ENCODE measurements at places on chromosomes 3 and 15.
A peak's percentile ranks its signal among the peaks of the same experiment; 100 is the strongest.

- no peak for DNase-seq
- peaks cover 2% of the 10 kb centered on the region for H3K4me1 ChIP-seq
- no peak overlapping the region for H3K4me3 ChIP-seq
- peaks cover 3% of the 10 kb centered on the region for H3K27me3 ChIP-seq
- peak overlapping the region; percentile 24 for H3K27ac ChIP-seq
Measured at GRCh38 chr3:157023226-157023625, 136.7 kb downstream of the CCNL1 start.

DNA sequence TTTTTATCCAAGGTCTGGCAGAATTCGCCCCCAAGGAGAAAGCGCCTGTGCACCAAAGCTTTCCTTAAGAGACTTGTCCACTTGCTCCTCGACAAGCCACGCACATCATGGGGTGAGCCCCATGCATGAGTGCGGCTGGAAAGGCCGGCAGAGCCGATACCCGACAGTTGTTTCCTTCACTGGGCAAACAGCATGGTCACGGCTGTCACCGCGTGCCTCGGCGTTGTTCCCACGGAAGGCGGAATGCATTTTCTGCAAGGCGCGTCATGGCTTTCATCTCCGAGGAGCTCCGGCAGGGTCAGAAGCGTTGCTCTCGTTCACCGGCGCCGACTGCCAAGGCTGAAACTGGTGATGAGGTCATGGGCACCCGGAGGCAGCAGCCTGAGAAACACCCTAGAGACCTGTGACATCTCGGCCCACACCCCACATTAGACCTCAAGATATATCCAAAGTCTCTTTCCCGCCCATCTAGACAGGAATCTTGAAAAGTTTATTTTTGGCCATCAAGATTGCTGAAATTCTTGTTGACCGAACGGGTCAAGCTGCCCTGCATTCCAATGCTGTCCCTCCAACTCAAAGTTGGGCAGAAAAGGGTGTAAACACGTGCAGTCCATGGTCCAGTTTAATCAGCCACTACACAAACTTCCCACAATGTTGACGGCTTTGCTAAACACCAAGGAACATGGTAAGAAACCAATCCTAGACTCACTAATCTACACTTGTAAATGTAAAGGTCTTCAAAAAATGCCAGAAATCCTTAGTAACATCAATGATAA lies 604 bp upstream of the TJP1 start:
- no peak for DNase-seq
- H3K36me3 ChIP-seq, result peaks cover 8% of the 10 kb centered on the region
- peaks cover 26% of the 10 kb centered on the region for H3K4me1 ChIP-seq
- H3K4me3 ChIP-seq, result peak overlapping the region; percentile 59
- peaks cover 27% of the 10 kb centered on the region for H3K27me3 ChIP-seq

DNA sequence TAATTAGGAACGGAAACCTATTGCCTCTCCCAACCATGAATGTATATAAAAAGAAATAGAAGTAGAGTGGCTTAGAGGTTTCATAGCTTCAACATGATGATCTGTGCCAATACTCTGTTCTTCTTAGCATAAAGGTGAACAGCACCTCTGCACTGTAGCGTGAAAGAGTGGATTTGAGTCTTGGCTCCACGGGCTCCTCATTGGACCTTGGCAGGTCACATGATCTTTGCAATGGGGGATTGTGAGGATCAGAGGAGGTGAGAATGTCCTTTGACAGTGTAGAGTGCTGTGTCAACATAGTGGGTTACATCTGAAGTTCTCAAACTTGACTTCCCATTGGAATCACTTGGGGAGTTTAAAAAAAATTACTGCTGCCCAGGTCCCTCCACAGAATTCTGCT lies 51.4 kb downstream of the FEM1B start:
- H3K4me3 ChIP-seq, result no peak overlapping the region
- H3K36me3 ChIP-seq, result no peaks in the 10 kb centered on the region
- no peaks in the 10 kb centered on the region for H3K4me1 ChIP-seq
- no peak overlapping the region for H3K27ac ChIP-seq
- no peak for DNase-seq

- H3K4me3 ChIP-seq, result no peak overlapping the region
- peaks cover 4% of the 10 kb centered on the region for H3K4me1 ChIP-seq
- H3K36me3 ChIP-seq, result no peaks in the 10 kb centered on the region
- no peak overlapping the region for H3K27ac ChIP-seq
Measured at GRCh38 chr3:78706906-78707523, 1060.8 kb downstream of the ROBO1 start.

GRCh38 chr3:189588070-189588469 lies 43.1 kb upstream of the TP63 start:
- peaks cover 10% of the 10 kb centered on the region for H3K27me3 ChIP-seq
- H3K36me3 ChIP-seq, result no peaks in the 10 kb centered on the region
- no peak for DNase-seq
- no peaks in the 10 kb centered on the region for H3K4me1 ChIP-seq
- no peak overlapping the region for H3K4me3 ChIP-seq
- no peak overlapping the region for H3K27ac ChIP-seq

GRCh38 chr15:66046751-66047150 lies 177.5 kb downstream of the RAB11A start:
- DNase-seq, result no peak
- H3K4me1 ChIP-seq, result no peaks in the 10 kb centered on the region
- no peak overlapping the region for H3K27ac ChIP-seq
- no peaks in the 10 kb centered on the region for H3K36me3 ChIP-seq
- H3K4me3 ChIP-seq, result no peak overlapping the region

- H3K4me3 ChIP-seq, result no peak overlapping the region
- peaks cover 8% of the 10 kb centered on the region for H3K36me3 ChIP-seq
- no peak for DNase-seq
- H3K27ac ChIP-seq, result no peak overlapping the region
- H3K27me3 ChIP-seq, result peaks cover 3% of the 10 kb centered on the region
Measured at GRCh38 chr3:160748231-160748630, 7.8 kb upstream of the PPM1L start.

- H3K27ac ChIP-seq, result no peak overlapping the region
- peaks cover 19% of the 10 kb centered on the region for H3K4me1 ChIP-seq
- no peak for DNase-seq
- no peak overlapping the region for H3K4me3 ChIP-seq
- H3K27me3 ChIP-seq, result no peaks in the 10 kb centered on the region
- peaks cover 14% of the 10 kb centered on the region for H3K36me3 ChIP-seq
Measured at GRCh38 chr15:36632226-36632625, 52.8 kb downstream of the CDIN1 start.

- H3K27me3 ChIP-seq, result peaks cover 18% of the 10 kb centered on the region
- H3K27ac ChIP-seq, result peak overlapping the region; percentile 99
- DNase-seq, result peak; percentile 19
- peaks cover 90% of the 10 kb centered on the region for H3K4me1 ChIP-seq
- H3K4me3 ChIP-seq, result peak overlapping the region; percentile 99
- H3K36me3 ChIP-seq, result peaks cover 4% of the 10 kb centered on the region
Measured at GRCh38 chr3:38137615-38138348, 679 bp upstream of the MYD88 start.

GRCh38 chr15:35725353-35725752 lies 179.4 kb upstream of the DPH6 start:
- DNase-seq, result no peak
- H3K36me3 ChIP-seq, result no peaks in the 10 kb centered on the region
- H3K4me1 ChIP-seq, result no peaks in the 10 kb centered on the region
- H3K27me3 ChIP-seq, result no peaks in the 10 kb centered on the region

GRCh38 chr3:39981547-39982184 lies 172.3 kb downstream of the MYRIP start:
- DNase-seq, result no peak
- H3K27me3 ChIP-seq, result peaks cover 3% of the 10 kb centered on the region
- H3K4me3 ChIP-seq, result no peak overlapping the region
- no peaks in the 10 kb centered on the region for H3K36me3 ChIP-seq

DNA sequence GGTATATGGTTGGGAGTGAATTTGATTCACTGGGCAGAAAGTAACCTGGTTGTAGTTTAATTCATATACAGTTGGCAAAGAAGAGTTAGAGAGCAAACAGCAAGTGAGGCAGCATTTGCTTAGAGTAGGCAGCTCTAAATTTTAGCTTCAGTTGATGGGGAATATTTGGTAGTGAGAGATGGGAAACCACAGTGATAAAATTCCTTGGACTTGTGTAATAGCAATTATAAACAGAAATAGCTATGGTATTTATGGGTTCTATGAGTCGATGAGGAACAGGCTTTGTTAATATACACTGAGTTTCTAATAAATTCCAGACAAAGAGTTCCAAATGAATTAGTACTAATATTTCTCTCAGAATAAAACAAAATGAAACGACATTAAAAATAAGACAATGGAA lies 894.0 kb downstream of the ROBO2 start:
- H3K27ac ChIP-seq, result no peak overlapping the region
- no peaks in the 10 kb centered on the region for H3K36me3 ChIP-seq
- H3K27me3 ChIP-seq, result no peaks in the 10 kb centered on the region
- H3K4me3 ChIP-seq, result no peak overlapping the region

GRCh38 chr3:196792771-196793170 lies 53.1 kb downstream of the PAK2 start:
- H3K4me1 ChIP-seq, result peaks cover 25% of the 10 kb centered on the region
- no peak for DNase-seq
- peaks cover 2% of the 10 kb centered on the region for H3K27me3 ChIP-seq
